ENCODE measurements at places on chromosomes 1 and 21.
A peak's percentile ranks its signal among the peaks of the same experiment; 100 is the strongest.

- no peak for DNase-seq
Measured at GRCh38 chr1:243250102-243250501, 5.0 kb downstream of the CEP170 start.

DNA sequence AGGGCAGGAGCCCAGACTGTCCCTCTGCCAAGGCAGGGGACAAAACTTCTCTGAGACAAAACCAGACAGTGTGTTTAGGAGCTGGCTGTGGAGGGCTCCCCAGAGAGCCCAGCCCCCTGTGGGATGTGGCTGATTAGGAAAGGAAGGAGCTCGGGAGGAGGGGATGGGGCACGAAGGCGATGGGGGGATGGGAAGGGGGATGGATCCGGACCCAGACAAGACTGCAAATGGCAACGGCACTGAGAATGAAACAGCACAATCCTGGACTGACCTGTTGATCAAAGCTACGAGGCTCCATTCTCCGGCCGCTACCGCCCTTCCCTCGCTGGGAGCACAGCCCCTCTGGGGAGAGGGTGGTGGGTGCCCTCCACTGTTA lies 33.1 kb downstream of the FOXO6 start:
- no peak for DNase-seq

DNA sequence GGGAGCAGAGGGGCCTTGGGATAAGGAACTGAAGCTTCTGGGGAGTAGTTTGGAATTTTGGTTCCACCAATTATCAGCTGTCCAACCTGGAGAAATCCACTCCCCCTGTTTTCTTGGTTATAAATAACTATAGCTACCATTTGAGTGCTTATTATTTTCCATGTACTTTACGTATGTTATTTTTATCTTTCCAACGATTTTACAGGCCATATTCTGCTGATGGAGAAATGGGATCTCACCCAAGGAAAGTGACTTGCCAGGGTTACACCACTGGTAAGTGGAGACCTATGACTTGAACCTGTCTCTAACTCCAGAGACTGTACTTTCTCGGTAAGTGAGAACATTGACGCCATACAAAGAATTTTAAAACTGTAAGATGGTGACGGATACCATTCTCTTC lies 49.0 kb upstream of the CD34 start:
- no peak for DNase-seq

- DNase-seq: no peak
Measured at GRCh38 chr21:36817732-36818450, 119.0 kb downstream of the SIM2 start.

- peak; percentile 29 for DNase-seq
Measured at GRCh38 chr1:112905395-112906149, 50.4 kb downstream of the SLC16A1 start.

DNA sequence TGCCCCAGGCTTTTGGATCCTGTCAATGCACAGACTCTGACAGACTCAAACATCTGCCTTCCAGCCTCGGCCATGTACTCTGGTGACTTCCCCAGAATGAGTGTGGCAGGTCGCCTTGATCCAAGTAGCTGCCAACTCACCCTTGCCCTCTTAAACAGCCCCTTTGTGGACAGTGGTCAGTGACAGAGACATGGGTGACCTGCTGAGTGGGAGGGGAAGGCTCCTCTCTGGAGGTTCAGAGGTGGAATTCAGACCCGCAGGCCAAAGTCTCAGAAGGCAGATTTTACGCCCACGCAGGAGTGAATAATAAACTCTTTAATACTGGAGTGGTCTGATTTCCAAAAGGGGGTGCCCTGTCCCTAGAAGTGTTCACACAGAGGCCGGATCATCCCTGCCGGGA lies 63.5 kb downstream of the TLR5 start:
- DNase-seq: no peak

- DNase-seq: peak; percentile 8
Measured at GRCh38 chr21:37219761-37220432, 47.2 kb downstream of the VPS26C start.

GRCh38 chr1:26411624-26412074 lies 1.0 kb downstream of the LIN28A start:
- no peak for DNase-seq

DNA sequence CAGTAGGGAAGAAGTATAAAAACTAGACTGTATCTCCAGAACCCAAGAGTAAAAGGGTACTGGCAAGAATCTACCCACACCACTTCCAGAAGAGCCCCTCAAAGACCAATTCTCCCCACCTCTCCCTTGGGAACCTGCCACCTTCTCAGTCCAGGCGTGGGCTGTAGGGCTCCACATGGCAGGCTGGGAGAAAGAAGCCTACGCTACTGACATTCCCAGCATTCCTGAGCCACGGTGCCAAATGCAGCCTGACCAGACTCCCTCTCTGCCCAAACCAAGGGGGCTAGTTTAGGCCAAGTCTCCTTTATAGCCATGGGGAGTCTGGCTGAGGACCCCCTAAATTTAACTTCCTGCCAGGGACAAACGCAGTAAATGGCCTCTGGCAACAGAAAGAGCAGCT lies 2.0 kb downstream of the UBE2Q1 start:
- DNase-seq: no peak

DNA sequence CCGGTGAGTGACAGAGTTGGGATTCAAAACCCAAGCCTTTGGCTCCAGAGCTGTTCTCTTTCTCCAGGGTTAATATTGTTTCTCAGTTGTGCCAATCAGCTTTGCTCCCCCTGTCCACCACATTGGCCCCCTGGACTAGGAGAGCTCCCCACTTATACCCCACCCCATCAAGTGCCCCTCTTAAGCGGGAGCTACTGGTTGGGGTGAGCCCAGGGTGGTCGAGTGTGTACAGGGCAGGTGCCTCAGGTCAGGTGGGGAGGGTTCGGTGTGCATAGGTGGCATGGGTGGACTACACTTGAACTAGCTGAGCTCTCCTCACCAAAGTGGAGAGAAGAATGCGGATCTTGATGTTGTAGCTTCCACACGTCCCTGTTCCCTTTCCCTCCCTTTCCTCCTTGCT lies 14.2 kb downstream of the KCNA2 start:
- no peak for DNase-seq

- peak; percentile 70 for DNase-seq
Measured at GRCh38 chr1:21123287-21123948, 53.3 kb downstream of the EIF4G3 start.

DNA sequence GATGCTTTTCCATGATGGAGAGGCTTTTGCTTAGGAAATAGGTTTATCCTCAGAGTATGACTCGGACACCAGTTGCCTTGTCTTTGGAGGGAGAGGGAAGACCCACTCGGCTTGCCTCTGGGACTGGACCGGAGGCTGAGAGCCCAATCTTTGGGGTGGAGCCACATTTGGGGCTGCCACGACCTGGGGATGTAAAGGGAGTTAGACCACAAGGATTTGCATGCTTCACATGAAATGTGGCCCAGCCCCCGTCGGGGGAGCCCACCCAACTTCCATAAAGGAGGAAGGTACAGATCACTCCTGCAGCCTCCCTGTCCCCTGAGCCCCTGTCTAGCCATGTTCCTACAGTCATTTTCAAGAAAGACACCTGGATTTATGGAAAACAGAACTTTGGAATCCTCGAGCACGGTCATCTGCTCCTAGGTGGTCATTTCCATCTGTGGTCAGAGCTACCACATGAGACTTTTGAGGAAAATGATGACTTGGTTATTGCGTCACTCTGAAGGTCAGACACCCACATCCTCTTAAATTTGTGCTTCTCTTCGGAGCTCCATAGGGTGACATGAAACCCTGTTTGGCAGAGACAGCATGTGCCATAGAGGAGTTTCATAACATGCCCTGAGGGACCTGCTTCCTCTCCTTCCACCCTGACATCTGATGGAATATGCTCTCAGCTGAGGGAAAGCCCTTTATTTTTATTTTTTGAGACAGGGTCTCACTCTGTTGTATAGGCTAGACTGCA lies 99.4 kb upstream of the SLC45A1 start:
- peak; percentile 83 for DNase-seq

DNA sequence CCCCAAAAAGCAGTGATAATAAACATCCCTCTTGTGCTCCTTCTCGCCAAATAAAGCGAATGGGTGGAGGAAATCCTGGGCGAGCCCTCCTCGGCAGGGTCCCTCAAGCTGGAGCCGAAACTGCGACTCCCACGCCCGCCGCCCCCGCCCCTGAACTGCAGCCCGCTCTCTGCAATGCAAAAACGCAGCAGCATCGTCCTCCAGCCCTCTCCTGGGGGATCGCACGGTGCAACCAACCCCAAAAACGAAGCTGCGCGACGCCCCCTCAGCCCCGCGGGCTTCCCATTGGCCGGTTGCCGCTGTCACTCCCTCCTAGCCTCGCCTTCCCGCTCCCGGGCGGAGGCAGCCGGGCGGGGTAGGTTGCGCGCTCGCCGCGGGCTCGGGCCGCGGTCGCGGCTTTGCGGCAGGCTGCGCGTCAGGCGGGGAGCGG lies at the start of gene TMCC2:
Gene TMCC2 (plus strand): TSS at position 363 of the 430 bp plus-strand sequence. CDS start 619 bp downstream, outside the sequence.
- DNase-seq: peak; percentile 84

- DNase-seq: no peak
Measured at GRCh38 chr1:9454494-9455066, 84.7 kb upstream of the SLC25A33 start.

GRCh38 chr1:19643121-19643520 lies 990 bp upstream of the NBL1 start:
- DNase-seq: peak; percentile 35

DNA sequence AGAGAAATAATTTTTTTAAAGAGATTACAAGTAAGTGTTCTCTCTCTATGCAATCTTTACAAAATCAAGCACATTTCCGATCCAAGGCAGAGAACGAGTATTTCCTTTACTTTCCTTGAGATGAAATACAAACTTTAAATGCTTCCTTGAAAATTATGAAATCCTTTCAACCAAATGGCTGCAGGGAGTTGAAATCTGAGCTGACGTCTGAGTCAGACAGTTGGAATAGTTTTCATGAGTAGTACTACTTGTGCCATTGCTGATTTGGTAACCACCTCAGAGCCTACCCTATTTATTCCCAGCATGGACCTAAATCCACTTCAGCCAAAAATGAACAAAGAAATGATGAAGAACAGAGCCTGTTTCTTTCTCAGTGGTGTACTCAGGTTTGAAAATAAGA lies 183.6 kb downstream of the GIPC2 start:
- DNase-seq: peak; percentile 88

DNA sequence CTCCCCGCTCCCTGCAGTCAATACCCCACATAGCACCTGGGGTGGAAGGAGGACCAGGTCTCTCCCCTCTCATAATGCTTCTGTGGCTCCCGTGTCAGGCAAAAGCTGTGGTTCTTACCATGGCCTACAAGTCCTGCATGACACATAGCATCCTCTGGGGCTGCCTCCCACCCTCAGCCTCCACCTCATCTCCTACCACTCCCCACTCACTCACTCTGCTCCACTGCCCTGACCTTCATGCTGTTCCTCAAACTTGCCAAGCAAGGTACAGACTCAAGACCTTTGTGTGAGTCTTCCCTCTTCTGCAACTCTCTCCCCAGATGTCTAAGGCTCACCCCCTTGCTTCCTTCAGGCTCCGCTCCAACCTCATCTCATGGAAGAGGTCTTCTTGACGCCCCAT lies 28.0 kb upstream of the VANGL1 start:
- no peak for DNase-seq

- DNase-seq: no peak
Measured at GRCh38 chr1:121444096-121444495, 259.3 kb downstream of the SRGAP2C start.

- peak; percentile 22 for DNase-seq
Measured at GRCh38 chr1:88791192-88791591, 100.2 kb downstream of the GTF2B start.

GRCh38 chr21:10521091-10521598 lies at the start of gene TPTE:
Gene TPTE, plus strand, starts transcription at chr21:10521583. Its CDS starts 17,141 bp downstream, at chr21:10538724.
- peak; percentile 65 for DNase-seq

GRCh38 chr1:183842795-183843144 lies 37.9 kb downstream of the RGL1 start:
- DNase-seq: no peak

DNA sequence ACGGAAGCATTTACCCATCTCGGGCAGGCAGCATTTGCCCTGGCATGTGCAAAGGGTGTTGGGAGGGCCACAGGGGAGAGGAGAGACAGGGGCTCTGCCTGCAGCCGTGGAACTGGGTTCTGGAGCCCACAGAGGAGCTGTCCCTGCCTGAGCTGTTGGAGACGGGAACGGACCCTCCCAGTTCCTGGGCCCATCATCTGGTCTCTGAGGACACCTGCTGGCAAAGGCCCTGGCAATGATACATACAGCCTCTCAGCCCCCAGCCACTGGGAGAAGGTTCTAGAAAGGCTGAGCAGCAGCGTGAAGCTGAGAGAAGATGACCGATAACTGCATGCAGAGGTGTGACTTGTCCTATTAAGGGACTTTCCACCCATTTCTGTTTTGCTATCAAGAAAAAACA lies 31.4 kb downstream of the FAAP20 start:
- no peak for DNase-seq

DNA sequence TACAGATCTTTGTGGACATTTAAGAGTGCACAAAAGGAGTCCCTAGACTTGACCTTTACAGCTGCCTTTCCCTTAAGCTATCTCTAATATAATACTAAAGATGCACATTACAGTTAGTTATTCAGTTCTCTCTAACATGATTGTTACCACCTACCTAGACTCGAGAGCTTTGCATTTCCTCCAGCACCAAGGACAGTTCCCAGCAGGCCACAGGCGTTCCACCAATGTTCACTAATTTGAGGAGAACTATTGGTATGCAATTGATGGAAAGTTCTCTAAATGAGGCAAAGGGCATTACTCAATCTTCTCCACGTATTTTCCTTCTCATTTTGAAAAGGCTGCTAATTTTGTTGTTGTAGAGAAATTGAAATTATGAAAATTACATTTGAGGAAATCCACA lies 5.4 kb upstream of the NTNG1 start:
- DNase-seq: peak; percentile 18

GRCh38 chr1:11985851-11986250 lies 5.6 kb downstream of the MFN2 start:
- peak; percentile 68 for DNase-seq

DNA sequence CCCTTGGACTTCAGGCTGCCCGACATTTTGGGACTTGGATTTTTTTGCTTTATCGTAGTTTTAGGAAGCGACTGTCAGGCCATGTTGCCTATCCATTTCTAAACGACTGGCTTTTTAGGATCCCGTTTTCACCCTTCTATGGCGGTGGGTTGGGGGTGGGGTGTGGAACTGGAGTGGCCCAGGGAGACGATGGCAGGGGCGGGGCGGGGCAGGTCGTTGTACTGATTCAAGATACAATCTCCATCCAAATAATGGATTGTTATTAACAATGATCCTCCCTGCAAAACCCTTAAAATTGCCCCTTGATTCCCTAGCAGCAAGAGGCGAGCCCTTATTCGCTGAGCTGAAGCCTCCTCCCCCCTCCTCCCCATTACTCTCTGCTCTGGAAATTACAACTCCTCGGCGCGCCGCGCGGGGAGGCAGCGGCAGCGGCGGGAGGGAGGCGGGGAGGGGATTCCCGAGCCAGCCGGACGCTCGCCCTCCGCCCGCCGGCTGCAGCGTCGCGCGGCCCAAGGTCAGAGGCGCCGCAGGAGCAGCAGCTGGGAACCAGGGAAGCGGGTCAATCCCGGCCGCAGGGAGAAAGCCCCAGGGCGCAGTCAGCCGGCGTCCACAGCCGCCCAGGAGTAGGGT lies at the start of gene TRIM67:
Gene TRIM67 (plus strand): TSS at position 392 of the 630 bp plus-strand sequence. CDS start 912 bp downstream, outside the sequence.
- no peak for DNase-seq

DNA sequence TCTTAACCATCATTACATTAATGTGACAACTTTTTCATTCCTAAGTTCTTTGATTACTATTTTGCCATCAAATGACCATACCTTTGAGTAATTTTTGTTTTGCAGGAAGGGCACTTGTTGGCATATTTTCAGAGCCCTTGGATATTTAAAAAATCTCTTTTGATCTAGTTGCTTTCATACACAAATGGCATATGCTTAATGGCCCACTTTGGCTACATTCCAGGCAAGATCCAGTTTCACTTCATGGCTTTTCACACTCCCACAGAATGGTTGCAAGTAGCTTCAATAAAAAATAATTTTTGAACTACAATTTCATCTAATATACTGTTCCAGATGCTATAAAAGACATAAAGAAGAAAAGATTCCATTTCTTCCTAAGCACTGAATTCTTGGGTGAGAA lies 18.1 kb downstream of the ADAM30 start:
- DNase-seq: no peak

Data from fibroblast of villous mesenchyme (primary cell).